ENCODE measurements at places on chromosomes 1 and 21.

- no peak for DNase-seq
Measured at GRCh38 chr21:41751611-41752011, 15.2 kb downstream of the RIPK4 start.

DNA sequence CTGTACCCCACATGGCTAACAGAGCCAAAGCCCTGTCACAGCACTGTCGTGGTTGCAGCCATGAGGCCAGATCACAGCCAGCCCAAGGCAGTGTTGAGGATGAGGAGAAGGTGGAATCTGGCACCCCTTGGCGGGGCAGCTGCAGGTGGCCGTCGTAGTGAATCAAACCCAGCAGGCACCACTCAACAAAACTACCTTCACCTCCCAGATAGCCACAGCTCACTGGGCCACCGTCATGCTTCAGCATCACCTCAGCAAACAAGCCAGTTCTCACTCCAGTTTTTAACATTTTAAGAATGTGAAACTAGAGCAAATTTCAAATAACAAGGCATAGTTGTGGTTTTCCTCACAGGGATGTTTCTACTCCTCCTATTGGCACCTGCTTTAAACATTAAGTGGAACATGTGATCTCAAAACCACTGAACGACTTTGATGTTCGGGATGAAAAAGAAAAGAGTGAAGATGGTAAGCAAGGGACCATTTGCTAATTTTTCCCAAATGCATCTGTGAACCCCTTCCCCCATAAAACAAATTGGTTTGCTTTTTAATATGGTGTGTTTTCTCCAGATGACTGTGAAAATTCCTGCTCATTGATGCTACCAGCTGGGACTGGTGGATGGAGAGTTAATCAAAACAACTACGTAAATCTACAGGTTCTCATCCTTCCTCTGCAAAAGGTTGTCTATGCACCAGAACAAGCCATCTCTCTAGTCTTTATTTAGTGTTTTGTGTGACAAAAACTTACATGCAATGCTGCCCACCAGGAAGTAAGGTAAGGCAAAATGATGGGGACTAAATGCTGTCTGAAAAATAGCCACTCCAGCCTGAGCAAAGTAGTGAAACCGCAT lies 45.5 kb downstream of the TOR1AIP2 start:
- DNase-seq, result no peak

DNA sequence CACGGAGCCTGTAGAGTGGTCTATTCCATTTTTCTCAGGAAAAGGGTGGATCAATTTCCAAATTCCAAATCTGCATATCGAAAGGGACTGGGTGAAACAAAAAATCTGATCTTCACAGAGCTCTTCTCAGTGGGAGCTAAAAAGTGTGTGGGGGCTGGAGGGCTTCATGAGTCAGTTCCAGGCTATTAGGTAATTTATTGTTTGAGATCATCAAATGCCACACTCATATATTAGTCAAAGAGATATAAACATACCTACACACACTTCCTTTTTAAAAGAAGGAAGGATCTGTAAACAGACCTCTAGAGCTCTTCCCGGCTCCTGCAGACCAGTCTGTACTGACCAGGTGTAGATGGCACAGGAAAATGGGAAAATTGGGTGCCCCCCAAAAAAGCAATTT lies 175.4 kb downstream of the ZBTB18 start:
- no peak for DNase-seq

GRCh38 chr1:156463874-156464273 lies 36.7 kb downstream of the MEF2D start:
- DNase-seq, result no peak

Measured in CD4-positive, alpha-beta T cell treated with Interleukin-4 for 1 hour (primary cell).